MV-4-11 (cell line): ENCODE measurements at places on chromosomes 7 and 10.

DNA sequence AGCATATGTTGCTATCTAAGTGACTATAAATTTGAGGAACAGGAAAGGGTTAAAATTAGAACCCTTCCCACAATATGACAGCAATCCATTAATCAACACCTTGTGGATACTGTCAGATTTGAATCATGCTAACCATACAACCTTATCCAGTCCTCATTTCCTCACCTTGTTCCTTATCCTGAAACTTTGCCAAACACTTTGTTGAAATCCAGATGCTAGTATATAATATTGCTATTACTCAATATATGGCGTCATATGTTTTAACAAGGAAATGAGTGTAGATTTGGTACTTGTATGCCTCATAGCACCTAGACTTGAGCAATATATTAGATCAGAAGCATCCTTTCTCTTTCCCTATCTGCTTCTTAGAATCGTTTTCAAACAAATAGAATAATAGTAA is 66.3 kb upstream of the SLC25A13 start:
- DNase-seq: peak; percentile 38

DNA sequence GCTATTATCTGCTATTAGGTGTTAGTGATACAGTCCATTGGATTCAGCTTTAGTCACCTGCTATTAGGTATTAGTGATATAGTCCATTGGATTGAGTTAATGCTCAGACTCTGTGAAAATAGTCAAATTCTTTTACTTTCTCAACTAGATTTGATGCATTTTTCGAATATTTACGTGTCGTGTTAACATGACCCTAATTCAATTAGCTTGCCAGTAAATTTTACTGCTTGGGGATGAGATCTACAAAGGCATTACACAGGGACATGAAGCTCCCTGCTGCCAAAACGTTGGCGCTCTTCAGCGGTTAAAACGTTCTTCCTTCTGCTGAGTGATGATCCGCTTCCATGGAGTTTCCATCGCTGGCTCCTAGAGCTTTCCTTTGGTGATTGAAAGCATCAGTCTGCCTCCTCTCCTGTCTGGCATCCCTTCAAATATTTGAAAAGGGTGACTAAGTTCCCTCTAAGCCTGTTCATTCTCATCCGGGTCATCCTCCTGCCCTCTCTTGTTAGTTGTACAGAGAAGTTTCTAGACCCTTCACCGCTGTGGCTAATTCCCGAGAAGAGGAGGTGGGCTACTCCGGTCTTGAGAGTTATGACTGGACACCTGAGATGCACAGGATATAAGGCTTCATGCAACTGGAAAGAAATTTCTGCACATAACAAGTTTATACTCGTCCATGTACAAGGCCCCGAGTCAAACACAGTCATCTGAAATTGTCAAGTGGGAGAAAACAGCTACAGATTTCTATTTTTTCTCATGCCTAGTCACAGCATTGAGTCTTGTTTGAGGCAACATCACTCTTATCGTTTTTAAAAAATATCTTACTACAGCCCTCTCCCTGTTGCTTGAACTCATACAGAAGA is 254.0 kb downstream of the KLF6 start:
- DNase-seq: no peak

GRCh38 chr10:43078175-43078985 is 1.5 kb downstream of the RET start:
- no peak for DNase-seq

DNA sequence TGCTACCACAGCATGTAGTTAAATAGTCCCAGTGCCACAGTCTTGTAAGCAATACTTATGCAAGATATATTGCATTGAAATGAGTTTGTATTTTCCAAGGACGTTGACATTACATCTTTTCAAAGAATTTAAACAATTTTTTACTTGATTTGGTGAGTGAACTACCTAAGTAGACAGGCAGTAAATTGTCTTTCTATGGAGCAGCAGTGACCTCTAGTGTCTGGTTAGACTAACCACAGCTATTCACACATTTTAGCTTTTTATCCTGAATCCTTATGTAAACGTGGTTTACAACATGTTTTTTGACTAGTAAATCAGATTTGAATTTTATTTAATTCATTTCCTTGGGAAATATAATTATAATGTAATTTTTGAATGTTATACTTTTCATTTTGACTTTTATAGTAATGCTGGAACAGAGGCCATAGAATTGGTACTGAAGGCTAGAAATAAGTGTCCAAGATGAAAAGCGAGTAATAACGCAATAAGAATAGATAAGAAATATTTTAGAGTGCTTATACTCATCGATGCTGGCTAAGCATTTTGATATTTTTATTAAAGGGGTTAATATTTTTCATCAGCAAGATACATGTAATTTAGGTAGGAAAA is 5.6 kb downstream of the LRRTM3 start:
- DNase-seq: peak; percentile 35

- DNase-seq: no peak
Observed at GRCh38 chr10:52455098-52455497, 141.0 kb downstream of the DKK1 start.

- no peak for DNase-seq
Observed at GRCh38 chr10:7354330-7355047, 56.3 kb downstream of the SFMBT2 start.

- no peak for DNase-seq
Observed at GRCh38 chr10:113801569-113801968, 50.1 kb downstream of the PLEKHS1 start.

- peak; percentile 99 for DNase-seq
Observed at GRCh38 chr10:34996843-34997242, 93.3 kb downstream of the CUL2 start.

- no peak for DNase-seq
Observed at GRCh38 chr10:29784175-29784773, 149.5 kb upstream of the SVIL start.

GRCh38 chr7:41732436-41732785 is 29.5 kb upstream of the INHBA start:
- peak; percentile 55 for DNase-seq

DNA sequence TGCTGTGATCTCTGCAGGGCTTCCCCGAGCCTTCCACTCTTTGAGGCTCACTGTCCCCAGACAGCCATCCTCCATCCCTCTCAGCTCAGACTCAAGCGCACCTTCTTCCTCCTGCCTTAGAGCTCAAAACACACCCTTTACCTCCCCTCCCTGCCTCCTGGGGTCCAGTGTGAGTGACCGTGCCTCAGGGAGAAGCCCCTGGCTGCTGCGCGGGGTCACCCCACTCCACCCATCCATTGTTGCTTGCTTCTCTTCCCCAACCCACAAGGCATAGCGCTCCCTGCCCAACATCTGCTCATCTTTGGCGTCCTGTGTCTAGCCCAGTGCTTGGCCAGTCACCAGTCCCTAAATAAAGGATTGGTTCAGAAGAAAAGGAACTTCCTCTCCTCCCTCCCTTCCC is 170.3 kb downstream of the TCERG1L start:
- no peak for DNase-seq

GRCh38 chr7:9962742-9963141 is 1010.9 kb upstream of the PHF14 start:
- DNase-seq: no peak

DNA sequence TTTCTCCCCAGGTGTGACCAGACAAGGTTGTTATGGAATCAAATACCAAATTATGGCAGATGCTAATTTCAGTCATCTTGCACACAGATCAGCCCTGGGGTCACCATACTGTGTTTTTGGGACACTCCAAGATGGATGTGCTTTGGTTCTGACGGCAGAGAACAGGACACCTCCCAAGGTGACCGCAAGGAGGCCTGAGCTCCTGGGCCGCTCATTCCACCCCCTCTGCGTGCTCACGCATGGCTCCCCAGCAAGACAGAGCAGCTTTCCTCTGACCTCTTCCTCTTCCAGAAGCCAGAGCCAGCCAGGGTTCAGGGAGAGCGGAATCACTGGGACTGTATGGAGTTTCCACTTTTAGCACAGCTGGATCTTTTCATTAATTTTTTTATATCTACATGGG is 402.8 kb downstream of the DNAJB6 start:
- DNase-seq: no peak

- DNase-seq: no peak
Observed at GRCh38 chr10:52099026-52099600, 215.0 kb upstream of the DKK1 start.

DNA sequence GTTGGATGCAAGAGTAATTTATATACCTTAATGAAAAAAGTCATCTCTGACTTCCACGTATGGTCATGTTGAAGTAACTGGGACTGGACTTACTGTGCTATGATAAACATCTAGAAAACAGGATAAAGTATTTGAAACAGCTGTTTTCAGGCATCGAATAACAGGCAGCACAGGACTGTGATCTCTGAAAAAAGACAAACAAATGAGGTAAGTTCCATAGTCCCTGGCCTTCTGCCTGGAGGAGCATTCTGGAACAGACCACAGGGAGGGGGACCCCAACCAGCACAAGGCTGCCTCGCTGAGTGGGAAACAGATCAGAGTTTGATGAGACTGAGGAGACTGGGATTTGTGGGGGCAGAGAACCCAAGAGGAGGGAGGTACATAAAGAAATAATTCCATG is 89.1 kb upstream of the HABP2 start:
- DNase-seq: no peak
